ENCODE measurements at places on chromosomes 7 and 10.

GRCh38 chr7:51589111-51589510 is 272.5 kb upstream of the COBL start:
- no peak for DNase-seq

DNA sequence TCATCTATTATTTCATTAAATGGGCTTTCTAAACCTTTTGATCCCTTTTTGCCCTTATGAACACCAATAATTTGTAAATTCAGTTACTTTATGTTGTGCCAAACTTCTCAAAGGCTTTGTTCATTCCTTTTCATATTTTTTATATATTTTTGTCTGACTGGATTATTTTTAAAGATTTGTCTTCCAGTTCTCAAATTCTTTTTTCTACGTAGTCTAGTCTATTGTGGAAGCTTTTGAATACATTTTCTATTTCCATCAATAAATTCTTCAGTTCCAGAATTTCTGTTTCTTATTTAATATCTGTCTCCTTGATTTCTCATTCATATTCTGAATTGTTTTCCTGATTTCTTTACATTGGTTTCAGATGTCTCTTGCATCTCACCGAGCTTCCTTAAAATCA is 108.2 kb downstream of the CTNNA3 start:
- no peak for DNase-seq

- DNase-seq, result no peak
Observed at GRCh38 chr7:128867842-128868623, 5.4 kb downstream of the ATP6V1F start.

DNA sequence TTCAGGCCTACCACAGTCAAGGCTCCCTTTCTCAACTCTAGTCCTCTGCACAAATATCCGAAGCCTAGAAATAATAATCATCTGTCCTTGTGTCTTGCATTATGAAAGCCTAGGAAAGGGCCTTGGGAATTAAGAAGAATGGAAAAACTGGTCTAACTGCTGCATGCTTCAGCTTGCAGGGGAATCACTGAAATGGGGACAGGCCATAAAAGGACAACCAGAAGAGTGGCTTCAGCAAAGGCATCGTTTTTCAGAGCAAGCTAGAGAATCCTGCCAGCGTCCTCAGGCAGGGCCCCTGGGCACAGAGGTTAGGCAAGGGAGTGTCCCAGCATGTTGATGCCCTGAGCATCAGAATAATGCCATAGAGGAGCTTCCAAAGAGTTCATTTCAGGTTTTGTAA is 13.2 kb downstream of the ERVW-1 start:
- no peak for DNase-seq

DNA sequence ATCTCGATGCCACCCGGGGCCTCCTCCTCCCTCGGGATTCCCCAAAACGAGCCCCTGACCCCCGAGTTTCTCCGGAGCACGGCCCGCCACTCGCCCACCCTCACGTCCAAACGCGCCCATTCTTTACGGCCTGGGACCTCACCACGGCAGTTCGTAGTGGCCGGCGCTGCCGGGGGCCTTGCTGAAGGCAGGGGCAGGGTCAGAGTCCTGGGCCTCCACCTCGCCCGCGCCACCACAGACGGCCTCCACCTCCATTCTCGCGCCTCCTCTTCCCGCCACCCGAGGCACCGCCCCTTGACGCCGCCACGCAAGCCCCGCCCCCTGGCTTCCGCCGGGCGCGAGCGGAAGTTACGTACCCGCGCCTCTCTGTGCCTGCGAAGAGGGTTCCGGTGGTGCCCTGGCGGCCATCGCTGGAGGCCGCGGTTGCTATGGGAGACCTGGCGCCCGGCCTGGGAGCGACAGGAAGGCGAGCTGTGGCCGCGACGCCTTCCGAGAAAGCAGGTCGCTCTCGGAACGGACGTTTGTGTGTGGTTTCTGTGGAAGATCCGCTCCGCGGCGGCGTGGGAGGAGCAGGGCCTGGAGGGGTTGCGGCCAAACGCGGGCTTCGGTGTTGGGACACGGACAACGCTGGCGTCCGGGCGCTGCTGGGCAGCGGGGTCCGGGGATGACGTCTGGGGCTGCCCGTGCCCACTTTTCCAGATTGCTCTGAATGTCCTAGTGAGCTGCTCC is at the start of gene RFC2:
RFC2 (minus strand) TSS at position 271 of the 729 bp plus-strand sequence; CDS start at position 255, 16 bp downstream.
- DNase-seq, result peak; percentile 98

DNA sequence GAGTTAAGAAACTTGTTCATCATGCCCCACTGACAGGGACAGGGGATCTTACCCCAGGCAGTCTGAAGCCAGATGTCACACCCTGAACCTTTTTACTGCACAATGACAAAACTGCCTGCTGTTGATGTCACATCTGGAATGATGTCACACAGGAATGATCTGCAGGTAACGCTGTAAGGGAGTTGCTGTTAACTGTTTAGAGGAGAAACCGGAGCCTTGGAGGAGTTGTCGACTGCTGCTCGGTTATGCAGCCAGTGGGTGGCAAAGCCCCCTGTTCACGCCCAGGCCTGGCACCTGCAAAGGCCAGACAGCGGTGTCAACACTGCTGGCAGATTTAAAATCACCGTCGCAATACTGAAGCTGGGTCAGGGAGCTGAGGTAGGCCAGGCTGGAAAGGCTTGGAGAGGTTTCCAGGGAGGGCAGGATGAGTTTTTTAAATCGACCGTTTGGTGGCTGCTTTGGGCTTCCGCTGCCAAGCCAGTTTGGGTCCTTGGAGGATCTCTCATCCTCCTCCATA is 10.0 kb upstream of the SLIT1 start:
- no peak for DNase-seq

DNA sequence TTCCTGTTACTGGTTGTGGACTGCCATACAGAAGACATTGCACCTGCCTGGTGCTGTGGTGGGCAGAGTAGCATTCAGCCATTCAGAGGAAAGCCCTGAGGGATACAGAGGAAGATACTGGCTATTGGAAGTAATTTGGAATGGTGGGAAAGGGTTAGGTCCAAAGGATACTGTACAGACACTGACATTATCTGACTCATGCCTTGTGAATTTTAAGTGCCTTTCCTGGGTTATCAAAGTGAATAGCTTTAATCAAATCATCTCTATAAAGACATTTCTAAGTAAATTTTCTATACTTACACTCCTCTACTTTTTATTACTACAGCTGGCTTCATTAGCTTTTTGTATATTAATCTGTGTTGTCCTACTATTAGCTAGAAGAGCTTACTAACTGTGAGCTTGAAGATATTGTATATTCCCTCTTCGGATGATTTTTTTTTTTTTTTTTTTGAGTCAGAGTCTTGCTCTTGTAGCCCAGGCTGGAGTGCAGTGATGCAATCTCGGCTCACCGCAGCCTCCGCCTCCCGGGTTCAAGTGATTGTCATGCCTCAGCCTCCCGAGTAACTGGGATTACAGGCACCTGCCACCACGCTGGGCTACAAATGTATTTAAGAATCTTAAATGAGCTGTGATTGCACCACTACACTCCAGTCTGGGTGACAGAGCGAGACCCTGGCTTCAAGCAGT is 186.5 kb downstream of the ADK start:
- DNase-seq, result no peak

Data from endothelial cell of umbilical vein (primary cell).